Keratinocyte (primary cell): ENCODE measurements at places on chromosomes 6 and 20.
A peak's percentile ranks its signal among the peaks of the same experiment; 100 is the strongest.

GRCh38 chr6:169292338-169293124, 38.9 kb upstream of the THBS2 start:
- H3K27me3 ChIP-seq: no peaks in the 10 kb centered on the region
- peak; percentile 76 for DNase-seq
- H3K4me3 ChIP-seq: no peak overlapping the region
- H3K27ac ChIP-seq: peak overlapping the region; percentile 91
- peaks cover 83% of the 10 kb centered on the region for H3K4me1 ChIP-seq
- no peaks in the 10 kb centered on the region for H3K36me3 ChIP-seq

- H3K36me3 ChIP-seq: no peaks in the 10 kb centered on the region
- peaks cover 2% of the 10 kb centered on the region for H3K27me3 ChIP-seq
- no peaks in the 10 kb centered on the region for H3K4me1 ChIP-seq
- H3K27ac ChIP-seq: no peak overlapping the region
Measured at GRCh38 chr6:17107863-17108262, 6.0 kb downstream of the STMND1 start.

DNA sequence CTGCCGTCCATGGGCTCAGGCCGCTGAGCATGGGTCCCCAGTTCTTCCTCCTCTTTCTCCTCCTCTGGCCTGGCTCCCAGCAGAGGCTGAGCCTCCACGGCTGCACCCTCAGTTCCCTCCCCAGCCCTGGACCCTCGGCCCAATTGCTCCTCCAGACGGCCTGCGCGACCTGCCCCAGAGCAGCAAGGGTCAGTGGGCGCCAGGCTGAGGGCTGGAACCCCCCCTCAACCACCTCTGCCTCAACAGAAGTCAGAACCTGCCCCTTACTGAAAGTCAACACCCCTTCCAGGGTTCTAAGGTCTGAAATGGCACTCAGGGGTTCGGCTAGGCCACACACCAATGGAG, 15.9 kb upstream of the SPAG4 start:
- no peaks in the 10 kb centered on the region for H3K36me3 ChIP-seq
- H3K27me3 ChIP-seq: peaks cover 49% of the 10 kb centered on the region
- H3K4me1 ChIP-seq: peaks cover 15% of the 10 kb centered on the region
- no peak overlapping the region for H3K4me3 ChIP-seq

GRCh38 chr6:6407071-6407741, 86.7 kb upstream of the F13A1 start:
- H3K27me3 ChIP-seq: no peaks in the 10 kb centered on the region
- no peaks in the 10 kb centered on the region for H3K36me3 ChIP-seq
- H3K4me3 ChIP-seq: no peak overlapping the region
- DNase-seq: no peak
- H3K4me1 ChIP-seq: no peaks in the 10 kb centered on the region
- no peak overlapping the region for H3K27ac ChIP-seq

GRCh38 chr20:14820771-14821170, 483.4 kb upstream of the FLRT3 start:
- H3K4me1 ChIP-seq: no peaks in the 10 kb centered on the region
- DNase-seq: no peak
- no peaks in the 10 kb centered on the region for H3K36me3 ChIP-seq
- H3K27ac ChIP-seq: no peak overlapping the region

- no peaks in the 10 kb centered on the region for H3K36me3 ChIP-seq
- H3K4me3 ChIP-seq: no peak overlapping the region
- H3K4me1 ChIP-seq: peaks cover 7% of the 10 kb centered on the region
- H3K27ac ChIP-seq: no peak overlapping the region
- no peaks in the 10 kb centered on the region for H3K27me3 ChIP-seq
- no peak for DNase-seq
Measured at GRCh38 chr6:116096979-116097816, 3.5 kb upstream of the NT5DC1 start.
